Neural crest cell (in vitro differentiated cells): ENCODE measurements at places on chromosomes 13 and 19. TPM values are rescaled to one million over a fixed set of nuclear protein-coding genes. Genes with fewer than 3 reads are reported as not detected.

DNA sequence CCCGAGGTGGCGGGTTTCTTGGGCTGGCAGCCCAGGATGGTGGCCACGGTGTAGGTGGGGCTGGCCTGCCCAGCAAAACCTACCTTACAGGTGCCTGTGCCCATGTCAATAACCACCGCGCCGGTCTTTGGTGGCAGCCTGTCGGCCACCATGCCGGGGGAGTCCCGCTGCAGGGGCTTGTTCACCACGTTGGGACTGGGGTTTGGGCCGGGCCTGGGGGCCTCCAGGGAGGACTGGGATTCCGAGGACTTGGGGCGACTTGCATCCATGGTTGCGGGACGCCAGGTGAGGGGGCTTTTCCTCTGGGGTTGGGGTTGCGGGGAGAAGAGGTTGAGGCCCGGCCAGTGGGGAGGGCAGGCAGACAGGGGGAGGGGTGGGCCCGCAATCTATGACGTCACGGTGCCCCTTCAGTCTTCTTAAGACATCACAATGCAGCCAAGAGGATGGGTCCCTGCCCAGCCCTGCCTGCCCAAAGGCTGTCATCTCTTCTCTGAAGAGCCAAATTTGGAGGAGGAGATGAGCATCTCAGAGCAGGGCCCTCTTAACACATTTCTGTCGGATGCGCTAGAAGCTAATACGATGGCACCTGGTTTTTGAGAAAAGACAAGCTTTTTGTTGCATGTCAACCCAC is at the start of gene ACTL9:
Gene ACTL9, minus strand, starts transcription at position 363 of the 631 bp plus-strand sequence. Its CDS starts 94 bp downstream, at position 269.
- no peak within 1 kb of the TSS for H3K27ac ChIP-seq
- H3K4me3 ChIP-seq, result no peak within 1 kb of the TSS
- DNase-seq, result no peak

DNA sequence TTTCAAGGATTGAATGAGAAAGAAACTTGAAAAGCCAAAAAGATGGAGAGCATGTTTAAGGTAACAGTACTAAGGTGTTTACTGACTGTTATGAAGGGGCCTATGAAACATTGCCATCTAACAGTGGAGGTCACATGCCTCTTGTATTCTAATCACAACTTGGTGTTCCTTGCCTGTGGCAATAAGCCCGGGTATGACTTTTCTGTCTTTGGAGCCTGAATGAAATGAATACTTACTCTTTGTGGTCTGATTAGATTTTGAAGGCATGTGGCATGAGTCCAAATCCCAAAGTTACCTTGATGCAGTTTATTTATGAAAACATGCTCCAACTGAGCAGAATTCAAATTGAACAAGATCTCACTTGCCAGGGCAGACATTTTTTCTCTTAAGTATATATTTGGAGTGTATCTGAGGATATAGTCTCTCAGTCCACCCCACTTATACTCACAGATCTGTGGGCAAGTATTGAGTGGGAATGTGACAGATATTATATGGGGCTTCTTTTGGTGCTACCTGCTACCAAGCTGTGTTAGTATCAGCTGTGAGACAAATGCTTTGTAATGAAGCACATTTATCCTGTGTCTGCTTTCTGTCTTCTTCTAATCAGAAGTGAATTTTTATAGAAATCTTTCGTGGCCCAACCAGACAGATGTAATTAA is 67.5 kb downstream of the B3GLCT start:
- no peak overlapping the region for H3K27ac ChIP-seq
- H3K27me3 ChIP-seq, result no peaks in the 10 kb centered on the region
- peaks cover 20% of the 10 kb centered on the region for H3K4me1 ChIP-seq
- no peak for DNase-seq
- peaks cover 65% of the 10 kb centered on the region for H3K36me3 ChIP-seq

- H3K4me1 ChIP-seq, result no peaks in the 10 kb centered on the region
- no peak overlapping the region for H3K4me3 ChIP-seq
- H3K27ac ChIP-seq, result no peak overlapping the region
- H3K27me3 ChIP-seq, result no peaks in the 10 kb centered on the region
- H3K36me3 ChIP-seq, result no peaks in the 10 kb centered on the region
These were observed 441.7 kb downstream of the IRS2 start for GRCh38 chr13:109344552-109345157.

DNA sequence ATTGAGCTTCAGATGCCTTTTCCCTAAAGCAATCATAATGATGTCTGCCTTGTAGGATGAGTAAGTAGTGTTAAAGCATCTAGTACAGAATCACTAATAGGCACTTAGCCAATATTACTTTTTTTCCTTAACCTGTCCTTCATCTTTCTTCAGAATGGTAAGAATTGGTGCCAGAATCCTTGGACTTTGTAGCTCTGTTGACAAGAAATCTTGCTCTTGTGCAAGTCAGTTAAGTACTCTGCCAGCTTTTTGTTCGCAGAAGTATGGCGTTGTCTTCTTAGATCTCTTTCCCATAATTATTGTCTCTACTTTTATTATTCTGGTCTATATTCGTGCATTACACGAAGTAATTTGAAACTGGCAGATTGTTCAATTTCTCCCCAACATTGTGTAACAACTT is 554.5 kb downstream of the PCDH9 start:
- H3K27ac ChIP-seq, result no peak overlapping the region
- H3K4me1 ChIP-seq, result no peaks in the 10 kb centered on the region
- no peaks in the 10 kb centered on the region for H3K27me3 ChIP-seq
- H3K36me3 ChIP-seq, result peaks cover 4% of the 10 kb centered on the region
- DNase-seq, result no peak

Gene TYROBP
- total RNA-seq, result not detected in 2 replicates

GRCh38 chr19:35484252-35485036 is 5.8 kb downstream of the KRTDAP start:
- H3K27me3 ChIP-seq, result peaks cover 55% of the 10 kb centered on the region
- no peaks in the 10 kb centered on the region for H3K4me1 ChIP-seq
- no peak overlapping the region for H3K4me3 ChIP-seq
- no peaks in the 10 kb centered on the region for H3K36me3 ChIP-seq

- H3K4me3 ChIP-seq, result no peak overlapping the region
- H3K36me3 ChIP-seq, result peaks cover 28% of the 10 kb centered on the region
- no peak for DNase-seq
These were observed 11.4 kb downstream of the CARD8 start for GRCh38 chr19:48244281-48244680.

- peak overlapping the region; percentile 62 for H3K4me3 ChIP-seq
- no peak overlapping the region for H3K27ac ChIP-seq
- H3K27me3 ChIP-seq, result peaks cover 73% of the 10 kb centered on the region
These were observed 14.7 kb upstream of the SOX1 start for GRCh38 chr13:112052213-112052612.

- no peak overlapping the region for H3K4me3 ChIP-seq
- H3K36me3 ChIP-seq, result peaks cover 8% of the 10 kb centered on the region
- H3K4me1 ChIP-seq, result peaks cover 28% of the 10 kb centered on the region
- no peaks in the 10 kb centered on the region for H3K27me3 ChIP-seq
- no peak overlapping the region for H3K27ac ChIP-seq
These were observed 516.2 kb downstream of the MYO16 start for GRCh38 chr13:109145631-109146030.

Gene ZNF611
- total RNA-seq, result 20.6 and 25.7 TPM in 2 replicates

Gene GALP
- 0.37 TPM in 1 of 2 replicates, not detected in the other for total RNA-seq

Gene PDX1
- total RNA-seq, result not detected in 2 replicates

DNA sequence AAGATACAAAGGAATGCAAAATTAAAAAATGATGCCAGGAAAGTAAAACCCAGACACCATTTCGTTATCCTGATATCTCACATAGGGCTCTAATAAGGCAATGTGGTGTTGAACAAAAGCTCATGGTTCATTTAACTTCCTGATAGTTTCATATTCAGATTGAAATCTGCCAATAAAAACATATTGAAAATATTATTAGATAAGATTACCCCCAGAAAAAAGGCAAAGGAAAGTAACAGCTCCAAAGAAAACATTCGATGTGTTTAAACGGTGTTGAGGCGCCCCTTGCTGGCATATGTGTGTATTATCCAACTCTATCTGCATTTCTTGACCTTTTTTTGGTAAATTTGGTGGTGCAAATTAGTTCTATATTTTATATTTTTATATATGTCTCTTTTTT is 75.9 kb downstream of the ESD start:
- no peaks in the 10 kb centered on the region for H3K4me1 ChIP-seq
- peaks cover 16% of the 10 kb centered on the region for H3K36me3 ChIP-seq
- no peak overlapping the region for H3K4me3 ChIP-seq
- DNase-seq, result peak; percentile 26

DNA sequence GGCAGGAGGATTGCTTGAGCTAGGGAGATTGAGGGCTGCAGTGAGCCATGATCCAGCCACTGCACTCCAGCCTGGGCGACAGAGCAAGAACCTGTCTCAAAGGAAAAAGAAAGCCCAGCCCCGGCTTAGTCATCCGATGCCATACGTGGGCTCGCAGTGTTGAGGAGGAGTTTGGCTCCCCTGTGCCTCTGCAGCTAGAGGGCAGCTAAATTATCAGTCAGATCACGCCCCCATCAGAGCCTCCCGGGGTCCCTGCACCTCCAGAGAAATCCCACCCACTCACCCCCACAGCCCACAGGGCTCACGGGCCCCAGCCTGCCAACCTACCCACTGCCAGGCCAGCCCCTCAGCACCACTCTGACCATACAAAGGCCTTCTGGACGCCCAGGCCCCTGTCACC is 27.6 kb downstream of the MAU2 start:
- no peak overlapping the region for H3K4me3 ChIP-seq
- H3K27ac ChIP-seq, result no peak overlapping the region
- no peak for DNase-seq
- H3K4me1 ChIP-seq, result no peaks in the 10 kb centered on the region
- H3K27me3 ChIP-seq, result no peaks in the 10 kb centered on the region
- peaks cover 14% of the 10 kb centered on the region for H3K36me3 ChIP-seq

DNA sequence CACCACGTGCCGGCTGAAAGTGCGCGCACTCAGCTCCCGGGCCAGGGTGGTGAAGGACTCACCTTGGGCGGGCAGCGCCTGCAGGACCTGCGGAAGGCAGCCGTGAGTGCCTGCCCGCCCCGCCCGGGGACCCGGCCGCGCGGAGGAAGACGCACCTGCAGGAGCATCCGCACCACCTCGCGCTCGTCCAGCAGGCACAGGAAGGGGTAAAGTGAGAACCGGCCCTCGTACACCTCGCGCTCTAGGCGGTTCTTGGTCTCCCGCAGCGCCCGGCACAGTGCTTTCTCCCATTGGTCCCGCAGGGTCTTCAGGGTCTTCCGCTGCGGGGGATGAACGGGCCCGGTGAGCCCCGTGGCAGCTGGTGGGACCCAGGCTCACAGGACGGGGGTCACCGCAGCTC is 10.7 kb downstream of the POLRMT start:
- H3K4me3 ChIP-seq, result no peak overlapping the region
- peaks cover 7% of the 10 kb centered on the region for H3K36me3 ChIP-seq
- H3K27me3 ChIP-seq, result no peaks in the 10 kb centered on the region
- H3K27ac ChIP-seq, result no peak overlapping the region
- H3K4me1 ChIP-seq, result peaks cover 7% of the 10 kb centered on the region
- no peak for DNase-seq

DNA sequence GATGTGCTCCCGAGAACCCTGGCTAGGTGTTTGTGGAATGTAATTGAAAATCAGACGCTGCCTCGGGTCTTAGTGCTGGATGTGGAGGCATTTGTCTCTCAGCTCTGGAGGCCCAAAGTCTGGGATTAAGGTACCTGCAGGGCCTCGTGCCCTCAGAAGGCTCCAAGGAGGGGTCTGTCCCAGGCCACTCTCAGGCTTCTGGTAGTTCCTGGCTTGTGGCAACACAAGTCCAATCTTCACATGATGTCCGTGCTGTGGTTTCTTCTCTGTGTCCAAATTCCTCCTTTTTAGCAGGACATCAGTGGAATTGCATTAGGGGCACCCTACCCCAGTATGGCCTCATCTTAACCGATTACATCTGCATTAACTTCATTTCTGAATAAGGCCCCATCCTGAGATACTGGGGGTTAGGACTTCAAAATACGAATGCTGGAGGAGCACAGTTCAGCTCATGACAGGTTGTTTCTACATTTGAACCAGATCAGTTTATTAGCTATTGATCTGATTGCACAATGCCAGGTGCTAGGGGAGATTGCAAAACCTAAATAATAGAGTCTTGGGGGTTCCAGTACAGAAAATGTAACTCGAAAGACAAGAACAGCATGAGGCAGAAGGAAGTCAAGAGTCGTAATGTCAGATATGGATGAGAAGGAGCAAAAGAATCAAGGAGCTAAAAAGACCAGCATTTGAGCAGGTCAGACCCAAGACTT is 3.9 kb downstream of the ARHGEF7 start:
- peaks cover 15% of the 10 kb centered on the region for H3K27me3 ChIP-seq
- no peak for DNase-seq
- H3K4me3 ChIP-seq, result peak overlapping the region; percentile 52
- peaks cover 18% of the 10 kb centered on the region for H3K4me1 ChIP-seq

GRCh38 chr19:15423130-15423529 is 4.3 kb upstream of the AKAP8L start:
- DNase-seq, result no peak
- peaks cover 9% of the 10 kb centered on the region for H3K4me1 ChIP-seq
- H3K4me3 ChIP-seq, result no peak overlapping the region

Gene ZNF98
- not detected in 2 replicates for total RNA-seq

DNA sequence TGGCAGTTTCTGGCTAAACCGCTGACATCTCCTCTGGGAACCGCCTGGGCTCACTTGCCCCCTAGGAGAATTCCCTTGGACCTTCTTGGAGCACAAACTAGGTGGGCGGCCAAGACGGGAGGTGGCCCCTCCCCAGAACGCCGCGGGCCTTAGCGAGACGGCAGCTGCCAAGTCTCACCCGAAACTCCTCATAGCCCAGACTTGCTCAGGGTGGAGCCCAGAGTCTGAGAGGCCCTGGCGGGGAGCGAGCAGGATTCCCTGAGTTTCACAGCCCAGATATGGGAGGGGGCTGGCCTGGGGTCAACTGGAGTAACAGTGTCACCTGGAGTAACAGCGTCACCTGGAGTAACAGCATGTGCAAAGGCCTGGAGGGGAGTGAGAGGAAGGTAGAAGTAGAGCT is 10.1 kb downstream of the TINCR start:
- H3K27me3 ChIP-seq, result peaks cover 3% of the 10 kb centered on the region
- H3K36me3 ChIP-seq, result no peaks in the 10 kb centered on the region
- DNase-seq, result no peak
- no peak overlapping the region for H3K27ac ChIP-seq
- H3K4me3 ChIP-seq, result no peak overlapping the region

DNA sequence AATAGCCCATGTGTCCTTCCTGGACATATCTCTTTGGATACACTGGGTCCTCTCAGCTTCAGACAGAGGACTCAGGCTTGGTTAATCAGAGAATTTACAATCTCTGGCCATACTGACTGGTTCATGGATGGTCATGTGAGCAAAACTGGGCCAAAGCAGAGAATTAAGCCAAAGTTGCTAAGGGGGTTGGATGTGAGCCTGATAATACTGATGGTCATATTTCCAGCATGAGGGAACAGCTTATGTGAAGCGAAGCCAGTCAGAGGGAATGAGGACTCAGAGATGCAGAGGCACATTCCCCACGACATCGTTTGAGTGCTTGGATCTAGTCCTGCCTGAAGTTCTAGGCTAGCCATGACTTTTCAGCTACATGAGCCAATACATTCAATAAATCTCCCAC is 22.0 kb upstream of the LRRC4B start:
- no peak overlapping the region for H3K4me3 ChIP-seq
- peaks cover 16% of the 10 kb centered on the region for H3K27me3 ChIP-seq
- DNase-seq, result no peak
- no peaks in the 10 kb centered on the region for H3K4me1 ChIP-seq
- H3K36me3 ChIP-seq, result no peaks in the 10 kb centered on the region
